ENCODE measurements at places on chromosomes 3 and 15. TPM values are rescaled to one million over a fixed set of nuclear protein-coding genes. Genes with fewer than 3 reads are reported as not detected.
A peak's percentile ranks its signal among the peaks of the same experiment; 100 is the strongest.

GRCh38 chr3:82927309-82928253 lies 1166.1 kb upstream of the GBE1 start:
- DNase-seq = no peak

DNA sequence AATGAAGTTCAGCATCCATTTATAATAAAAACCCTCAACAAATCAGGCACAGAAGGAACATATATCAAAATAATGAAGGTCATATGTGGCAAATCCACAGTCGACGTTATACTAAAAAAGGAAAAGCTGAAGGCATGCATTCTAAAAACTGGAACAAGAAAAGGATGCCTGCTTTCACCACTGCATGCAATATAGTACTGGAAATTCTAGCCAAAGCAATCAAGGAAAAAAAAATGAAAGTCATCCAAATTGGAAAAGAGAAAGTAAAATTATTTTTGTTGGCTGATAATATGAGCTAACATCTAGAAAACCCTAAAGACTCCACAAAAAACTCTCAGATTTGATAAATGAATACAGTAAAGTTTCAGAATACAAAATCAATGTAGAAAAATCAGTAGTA lies 1123.2 kb downstream of the TBL1XR1 start:
- no peak for DNase-seq

GRCh38 chr3:65412588-65412987 lies 626.1 kb downstream of the MAGI1 start:
- DNase-seq = peak; percentile 31

Gene TIMP4
- 4.8 TPM for total RNA-seq

Gene SH2D7
- not detected for total RNA-seq

Gene AQP9
- total RNA-seq = not detected

Gene CDV3
- 128 TPM for total RNA-seq
